Foreskin melanocyte (primary cell): ENCODE measurements at places on chromosomes 11 and 22.

GRCh38 chr11:9787260-9787659 lies 123.4 kb downstream of the SWAP70 start:
- DNase-seq = no peak

DNA sequence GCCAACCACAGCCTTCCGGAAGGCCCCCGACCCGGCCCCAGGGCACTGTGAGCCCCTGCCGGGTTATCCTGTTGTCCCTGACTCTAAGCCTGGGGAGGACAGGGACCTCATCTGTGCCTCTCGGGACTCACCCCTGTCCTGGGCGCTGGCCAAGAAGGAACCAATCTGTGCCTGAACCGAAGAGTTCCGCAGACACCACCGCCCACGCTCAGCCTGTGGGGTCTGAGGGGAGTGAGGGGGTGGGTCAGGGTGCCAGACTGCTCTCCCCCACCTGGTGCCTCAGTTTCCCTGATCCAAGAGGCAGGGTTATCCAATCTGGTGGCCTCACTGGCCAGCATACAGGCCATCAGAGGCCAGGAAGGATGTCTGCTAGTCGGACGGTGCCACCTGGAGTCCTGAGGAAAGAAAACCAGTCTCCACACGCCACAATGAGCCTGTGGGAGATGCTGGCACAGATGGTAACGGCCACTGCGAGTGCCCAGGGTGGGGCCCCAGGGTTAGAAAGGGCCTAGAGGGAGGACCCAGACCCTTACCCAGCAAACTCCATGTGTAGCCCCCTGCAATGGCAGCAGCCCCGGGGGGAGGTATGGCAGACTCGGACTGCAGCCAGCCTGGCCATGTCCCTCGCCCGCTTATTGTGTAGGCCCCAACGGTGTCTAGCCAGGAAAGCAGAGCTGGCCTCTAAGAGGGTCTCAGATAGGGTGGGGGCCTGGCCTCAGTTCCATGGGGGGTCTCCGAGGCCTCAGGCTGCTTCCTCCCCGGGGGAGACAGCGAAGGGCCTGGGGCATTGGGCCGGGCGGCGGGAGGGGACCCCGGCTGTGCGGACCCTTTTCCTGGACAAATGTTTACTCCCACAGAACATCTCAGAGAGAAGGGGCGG lies 827 bp upstream of the TNNT3 start:
- no peak for DNase-seq

- no peak for DNase-seq
Observed at GRCh38 chr11:131042041-131042390, 125.7 kb upstream of the SNX19 start.

- DNase-seq = no peak
Observed at GRCh38 chr11:95100191-95100648, 10.6 kb downstream of the ENDOD1 start.

GRCh38 chr11:124900464-124900863 lies 2.8 kb upstream of the ROBO4 start:
- DNase-seq = peak; percentile 51

GRCh38 chr22:19962246-19962908 lies 20.8 kb upstream of the TXNRD2 start:
- DNase-seq = peak; percentile 56

DNA sequence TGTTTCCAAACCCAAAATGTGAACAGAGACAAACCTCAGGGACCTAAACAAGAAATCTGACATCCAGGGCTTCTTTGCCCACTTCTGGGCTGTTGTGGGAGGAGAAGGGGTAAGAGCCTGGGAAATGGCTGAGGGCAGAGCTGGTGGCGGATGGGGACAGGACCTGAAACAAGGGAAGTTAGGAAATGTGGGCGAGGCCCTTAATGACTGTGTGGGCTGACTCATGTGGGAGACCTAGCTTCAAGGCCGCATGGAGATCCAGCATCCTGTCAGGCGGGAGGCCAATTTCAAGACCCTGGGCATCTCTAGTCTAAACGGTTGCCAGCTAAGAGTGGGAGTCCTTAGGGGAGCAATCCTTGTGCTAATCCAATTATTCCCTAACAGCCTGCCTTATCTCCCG lies 2.1 kb upstream of the OAF start:
- no peak for DNase-seq

- no peak for DNase-seq
Observed at GRCh38 chr22:34696557-34696956, 369.4 kb upstream of the ISX start.

DNA sequence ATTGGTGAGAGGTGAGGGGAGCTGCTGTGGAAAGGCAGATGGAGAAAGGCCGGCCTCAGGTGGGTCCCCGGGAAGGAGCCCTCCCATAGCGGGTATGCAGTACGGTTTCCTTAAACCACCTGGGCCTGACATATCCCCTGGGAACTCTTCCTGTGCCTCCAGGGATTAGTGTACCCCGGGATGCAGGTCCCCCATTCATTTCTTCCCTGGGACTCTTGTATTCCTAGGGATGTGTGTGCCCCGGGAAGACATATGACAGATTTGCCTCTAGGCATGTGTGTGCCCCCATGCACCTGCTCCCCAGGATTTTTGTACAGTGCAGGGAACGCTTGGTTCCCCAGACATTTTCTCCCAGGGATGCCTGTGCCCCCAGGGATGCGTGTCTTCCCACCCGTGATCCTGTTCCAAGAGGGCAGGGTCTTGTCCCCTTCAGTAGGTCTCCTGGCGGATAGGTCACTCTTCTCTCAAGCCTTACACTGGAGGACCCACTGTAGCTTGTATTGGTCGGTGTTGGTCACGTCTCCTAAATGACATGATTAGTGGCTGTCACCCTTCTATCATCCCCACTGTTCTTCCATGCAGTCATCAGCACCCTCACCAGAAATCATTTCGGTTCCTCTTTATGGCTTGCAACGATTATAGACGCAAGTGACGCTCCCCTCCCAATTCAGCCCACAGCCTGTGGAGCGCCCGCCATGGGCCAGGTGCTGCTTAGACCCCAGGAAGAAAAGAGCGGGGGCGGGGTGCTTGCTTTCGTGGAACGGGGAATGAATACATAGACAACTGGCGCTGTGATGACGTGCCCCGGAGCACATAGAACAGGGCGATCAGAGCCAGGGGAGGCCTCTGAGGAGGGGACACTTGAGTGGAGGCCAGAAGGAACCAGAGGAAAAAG lies 1.3 kb downstream of the PARVB start:
- DNase-seq = no peak

DNA sequence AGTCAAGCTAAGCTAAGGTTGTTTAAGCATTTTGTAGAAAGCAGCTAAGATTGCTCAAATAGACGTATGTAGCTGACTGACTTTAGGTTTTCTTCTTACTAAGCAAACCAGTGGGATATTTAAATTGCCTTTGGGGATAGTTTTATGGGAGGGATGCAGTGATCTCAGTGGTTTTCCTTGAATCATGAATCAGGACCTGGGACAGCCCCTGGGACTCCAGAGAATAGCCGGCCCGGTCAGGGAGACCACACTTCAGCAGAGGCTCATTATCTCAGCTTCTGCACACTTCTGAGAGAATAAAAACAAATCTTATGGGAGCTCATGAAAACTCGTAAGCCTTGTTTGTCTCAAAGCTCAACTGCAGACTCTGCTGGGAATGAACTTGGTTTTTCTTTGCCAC lies at the start of gene OR9I1:
Gene OR9I1 (minus strand): TSS at position 62 of the 400 bp plus-strand sequence. CDS start 6,086 bp downstream, outside the sequence.
- DNase-seq = no peak

DNA sequence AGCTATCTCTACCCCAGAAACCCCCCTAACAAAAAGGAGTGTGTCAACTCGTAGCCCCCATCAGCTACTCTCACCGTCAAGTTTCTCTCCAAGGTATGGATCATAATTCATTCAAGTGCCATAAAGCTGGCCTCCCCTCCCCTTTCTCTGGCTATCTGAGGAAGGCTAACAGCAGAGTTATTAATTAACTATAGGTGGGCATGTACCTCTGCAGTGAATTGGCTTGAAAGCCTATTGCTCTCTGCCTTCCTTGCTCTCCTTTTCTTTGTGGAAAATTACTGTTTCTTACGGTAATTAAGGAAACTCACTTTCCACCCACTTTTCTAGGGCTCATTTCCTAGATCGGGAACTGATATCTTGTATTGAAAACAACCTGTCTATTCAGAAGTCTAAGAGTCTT lies 14.1 kb downstream of the POLA2 start:
- DNase-seq = no peak
